ENCODE measurements at places on chromosomes 4 and X. TPM values are rescaled to one million over a fixed set of nuclear protein-coding genes. Genes with fewer than 3 reads are reported as not detected.
A peak's percentile ranks its signal among the peaks of the same experiment; 100 is the strongest.

DNA sequence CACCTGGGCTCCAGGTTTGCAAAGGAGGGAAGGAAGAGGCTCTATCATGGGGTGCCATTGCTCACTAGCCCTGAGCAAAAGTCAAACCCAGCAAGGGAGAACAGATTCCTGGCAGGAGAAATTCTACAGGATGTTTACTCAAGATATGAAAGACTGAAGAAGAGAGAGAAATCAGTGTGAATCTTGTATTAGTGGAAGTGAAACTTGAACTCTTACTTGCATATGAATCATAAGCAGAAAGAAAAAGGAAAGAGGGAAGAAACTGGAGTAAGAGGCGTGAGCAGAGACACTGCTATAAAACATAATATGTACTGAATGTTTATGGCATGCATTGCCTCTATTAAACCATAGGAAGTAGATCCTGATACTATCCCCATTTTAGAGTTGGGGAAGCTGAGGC is 60.9 kb downstream of the C4orf46 start:
- DNase-seq = peak; percentile 6

- no peak for DNase-seq
Observed at GRCh38 chr4:26402458-26402857, 81.6 kb downstream of the RBPJ start.

DNA sequence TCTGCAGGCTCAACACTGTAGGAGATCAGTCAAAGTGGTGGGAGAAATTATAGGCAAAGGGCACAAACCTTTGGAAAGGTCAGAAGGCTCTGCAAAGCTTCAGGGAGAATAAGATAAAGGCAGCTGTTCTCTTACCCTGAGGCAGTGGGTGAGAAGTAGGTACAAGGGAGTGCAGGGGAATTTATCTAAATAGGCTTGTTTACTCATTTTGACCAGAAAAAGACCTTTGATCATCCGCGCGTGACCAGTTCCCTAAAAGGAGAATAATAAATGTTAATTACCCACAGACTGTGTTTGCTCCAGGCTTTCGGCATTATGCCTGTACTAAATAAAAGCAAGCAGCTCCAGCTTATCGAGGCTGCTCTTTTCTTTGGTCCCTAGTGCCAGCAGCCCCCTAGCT is 9.3 kb downstream of the FGFBP2 start:
- no peak for DNase-seq

- DNase-seq = no peak
Observed at GRCh38 chrX:139851730-139852129, 81.1 kb downstream of the ATP11C start.

- peak; percentile 65 for DNase-seq
Observed at GRCh38 chrX:38312436-38312835, 14.9 kb downstream of the RPGR start.

- no peak for DNase-seq
Observed at GRCh38 chrX:23365541-23365940, 30.9 kb downstream of the PTCHD1 start.

- DNase-seq = no peak
Observed at GRCh38 chrX:123753656-123754350, 21.0 kb upstream of the THOC2 start.

- DNase-seq = no peak
Observed at GRCh38 chr4:107213410-107213809, 177.3 kb upstream of the DKK2 start.

DNA sequence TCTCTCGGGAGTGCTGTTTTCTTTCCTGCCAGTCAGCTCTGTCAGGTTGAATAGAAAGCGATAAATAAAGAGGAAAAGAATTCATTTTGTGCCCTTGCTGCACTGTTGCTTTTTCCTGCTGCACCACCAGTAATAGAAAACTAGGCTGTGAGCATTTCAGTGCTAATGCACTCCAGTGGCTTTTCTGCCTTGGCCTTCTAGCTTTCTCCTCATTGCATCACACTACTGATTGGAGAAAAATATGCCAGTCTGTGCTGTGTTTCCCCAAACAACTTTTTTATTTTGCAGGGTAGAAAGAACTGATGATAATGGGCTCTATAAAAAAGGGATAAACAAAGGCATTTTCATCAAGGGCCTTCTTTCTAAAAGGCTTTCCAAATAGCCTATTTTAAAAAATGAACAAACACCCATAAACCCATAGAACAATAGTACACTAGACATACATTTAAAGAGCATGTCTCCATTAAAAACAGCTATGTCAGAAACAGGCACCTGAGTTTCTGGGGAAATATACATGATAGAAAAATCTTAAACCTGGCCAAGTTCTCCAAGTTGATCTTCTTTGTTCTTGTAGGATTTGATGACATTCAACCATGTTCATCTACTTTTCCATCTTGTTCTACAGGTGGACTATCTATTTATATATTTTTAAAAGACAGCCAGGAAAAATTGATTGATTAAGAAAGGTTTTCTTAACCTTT is 86.3 kb downstream of the GPRIN3 start:
- no peak for DNase-seq

GRCh38 chrX:3743801-3744439 is 30.5 kb upstream of the PRKX start:
- DNase-seq = no peak

- no peak for DNase-seq
Observed at GRCh38 chrX:153642655-153643430, 4.2 kb upstream of the DUSP9 start.

DNA sequence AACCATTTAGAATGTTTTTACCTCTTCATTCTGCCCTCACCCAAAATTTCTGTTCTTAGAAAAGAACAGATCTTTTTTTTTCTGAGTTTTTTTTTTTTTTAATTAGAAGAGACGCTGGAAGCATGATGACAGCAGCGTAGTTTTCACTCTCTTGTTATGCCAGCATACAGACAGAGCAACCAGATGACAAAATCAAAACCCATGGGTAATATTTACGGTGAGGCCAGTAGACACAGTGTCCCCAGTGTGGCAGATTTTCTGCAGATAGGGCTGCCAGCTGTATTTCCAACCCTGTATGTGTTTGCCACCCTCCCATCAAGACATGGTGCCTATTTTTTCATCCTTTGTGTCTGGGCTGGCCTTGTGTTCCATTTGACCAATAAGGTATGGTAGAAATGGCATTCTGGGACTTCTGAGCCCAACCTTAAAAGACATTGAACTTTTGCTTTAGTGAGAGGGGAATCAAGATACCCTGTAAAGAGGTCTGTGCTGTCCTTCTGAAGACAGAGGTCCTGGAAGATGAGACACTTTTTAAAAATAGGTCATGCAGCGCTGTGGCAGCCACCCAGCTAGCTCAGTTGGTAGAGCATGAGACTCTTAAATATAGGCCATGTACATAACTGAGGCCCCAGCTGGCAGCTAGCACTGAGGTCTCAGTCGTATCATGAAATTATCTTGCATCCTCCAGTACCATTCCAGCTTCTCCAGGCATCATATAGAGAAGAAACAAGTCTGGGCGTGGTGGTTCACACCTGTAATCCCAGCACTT is 6.7 kb upstream of the ZNF41 start:
- no peak for DNase-seq

The SPP1 gene
- not detected for total RNA-seq

The CXCL1 gene
- total RNA-seq = 20.0 TPM

The NXT2 gene
- total RNA-seq = 5.3 TPM

The ZCCHC12 gene
- total RNA-seq = 0.29 TPM

The XK gene
- not detected for total RNA-seq
